Lower lobe of right lung (tissue), 2 donors: ENCODE measurements at places on chromosomes 7 and 10.

- H3K36me3 ChIP-seq = no peaks in the 10 kb centered on the region
- H3K27me3 ChIP-seq = no peaks in the 10 kb centered on the region
- no peak for DNase-seq
These were observed 53.0 kb downstream of the STEAP1B start for GRCh38 chr7:22447008-22447407.

- H3K27me3 ChIP-seq = no peaks in the 10 kb centered on the region
- H3K4me3 ChIP-seq = no peak overlapping the region
- H3K36me3 ChIP-seq = peaks cover 3% of the 10 kb centered on the region
- no peak overlapping the region for H3K27ac ChIP-seq
- no peak for DNase-seq
- H3K4me1 ChIP-seq = peaks cover 11% of the 10 kb centered on the region
These were observed 131.1 kb downstream of the CNNM2 start for GRCh38 chr10:103049237-103049636.

DNA sequence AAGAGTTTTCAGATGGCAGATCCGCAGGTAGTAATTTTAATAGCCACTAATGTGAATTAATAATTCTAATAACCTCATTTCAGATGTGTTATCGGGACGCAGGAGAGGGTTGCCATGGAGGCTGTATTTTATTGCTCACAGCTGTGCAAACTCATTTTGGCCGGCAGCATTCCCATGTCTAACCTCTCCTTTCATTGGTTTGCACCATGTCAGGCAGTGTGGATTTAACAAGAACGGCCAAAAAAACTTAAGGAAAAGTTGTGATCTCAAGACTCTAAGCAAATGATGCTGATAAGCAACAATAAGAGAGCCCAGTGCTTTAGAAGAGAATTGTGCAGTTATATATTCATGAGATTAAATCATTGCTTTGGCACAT, 88.7 kb upstream of the NRP1 start:
- DNase-seq = no peak
- no peaks in the 10 kb centered on the region for H3K4me1 ChIP-seq
- H3K27ac ChIP-seq = no peak overlapping the region

DNA sequence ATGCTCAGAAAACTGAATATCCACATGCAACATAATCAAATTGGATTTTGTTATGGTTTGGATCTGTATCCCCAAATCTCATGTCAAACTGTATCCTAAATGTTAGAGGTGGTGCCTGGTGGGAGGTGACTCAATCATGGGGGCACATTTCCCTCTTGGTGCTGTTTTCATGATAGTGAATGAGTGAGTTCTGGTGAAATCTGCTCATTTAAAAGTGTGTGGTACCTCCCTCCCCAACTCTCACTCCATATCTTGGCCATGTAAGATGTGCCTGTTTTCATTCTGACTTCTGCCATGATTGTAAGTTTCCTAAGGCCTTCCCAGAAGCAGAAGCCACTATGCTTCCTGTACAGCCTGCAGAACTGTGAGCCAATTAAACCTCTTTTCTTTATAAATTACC, 239.6 kb upstream of the KLF14 start:
- no peaks in the 10 kb centered on the region for H3K27me3 ChIP-seq
- no peak overlapping the region for H3K27ac ChIP-seq
- H3K4me1 ChIP-seq = peaks cover 18% of the 10 kb centered on the region
- no peak for DNase-seq
- H3K36me3 ChIP-seq = peaks cover 28% of the 10 kb centered on the region

DNA sequence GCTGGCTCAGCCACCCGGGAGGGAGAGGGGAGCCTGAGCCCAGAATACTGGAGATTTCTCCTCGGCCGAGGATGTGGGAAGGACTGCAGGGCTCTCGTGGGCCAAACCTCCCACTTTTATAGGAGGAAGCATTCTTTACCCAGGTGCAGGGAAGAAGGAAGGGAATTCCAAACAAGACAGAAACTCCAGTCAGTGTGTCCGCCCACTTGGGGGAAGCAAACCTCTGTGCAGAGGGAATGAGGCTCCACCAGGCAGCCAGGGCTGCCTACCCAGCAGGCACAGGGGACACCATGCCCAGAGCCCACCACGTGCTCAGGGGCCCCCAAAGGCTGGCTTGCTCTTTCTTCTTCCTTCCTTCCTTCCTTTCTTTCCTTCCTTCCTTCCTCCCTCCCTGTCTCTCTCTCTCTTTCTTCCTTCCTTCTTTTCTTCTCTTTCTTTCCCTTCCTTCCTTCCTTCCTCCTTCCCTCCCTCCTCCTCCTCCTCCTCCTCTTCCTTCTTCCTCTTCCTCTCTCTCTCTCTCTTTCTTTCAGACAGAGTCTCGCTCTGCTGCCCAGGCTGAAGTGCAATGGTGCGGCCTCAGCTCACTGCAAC, 15.4 kb upstream of the FZD9 start:
- H3K27ac ChIP-seq = no peak overlapping the region
- no peaks in the 10 kb centered on the region for H3K36me3 ChIP-seq
- H3K27me3 ChIP-seq = no peaks in the 10 kb centered on the region
- DNase-seq = no peak

- DNase-seq = no peak
- H3K27ac ChIP-seq = no peak overlapping the region
- H3K36me3 ChIP-seq = no peaks in the 10 kb centered on the region
- H3K4me1 ChIP-seq = peaks cover 7% of the 10 kb centered on the region
These were observed 214.9 kb downstream of the LRMDA start for GRCh38 chr10:75646218-75646915.

GRCh38 chr10:79435271-79436065, 10.0 kb downstream of the ZCCHC24 start:
- peak overlapping the region; percentile 0 for H3K4me3 ChIP-seq
- peak overlapping the region; percentile 64 for H3K27ac ChIP-seq
- peaks cover 39% of the 10 kb centered on the region for H3K36me3 ChIP-seq
- no peak for DNase-seq
- peaks cover 65% of the 10 kb centered on the region for H3K4me1 ChIP-seq

- no peak overlapping the region for H3K27ac ChIP-seq
- no peaks in the 10 kb centered on the region for H3K36me3 ChIP-seq
- no peak overlapping the region for H3K4me3 ChIP-seq
- DNase-seq = no peak
- H3K4me1 ChIP-seq = no peaks in the 10 kb centered on the region
These were observed 236.0 kb downstream of the SEMA3D start for GRCh38 chr7:84950836-84951235.

DNA sequence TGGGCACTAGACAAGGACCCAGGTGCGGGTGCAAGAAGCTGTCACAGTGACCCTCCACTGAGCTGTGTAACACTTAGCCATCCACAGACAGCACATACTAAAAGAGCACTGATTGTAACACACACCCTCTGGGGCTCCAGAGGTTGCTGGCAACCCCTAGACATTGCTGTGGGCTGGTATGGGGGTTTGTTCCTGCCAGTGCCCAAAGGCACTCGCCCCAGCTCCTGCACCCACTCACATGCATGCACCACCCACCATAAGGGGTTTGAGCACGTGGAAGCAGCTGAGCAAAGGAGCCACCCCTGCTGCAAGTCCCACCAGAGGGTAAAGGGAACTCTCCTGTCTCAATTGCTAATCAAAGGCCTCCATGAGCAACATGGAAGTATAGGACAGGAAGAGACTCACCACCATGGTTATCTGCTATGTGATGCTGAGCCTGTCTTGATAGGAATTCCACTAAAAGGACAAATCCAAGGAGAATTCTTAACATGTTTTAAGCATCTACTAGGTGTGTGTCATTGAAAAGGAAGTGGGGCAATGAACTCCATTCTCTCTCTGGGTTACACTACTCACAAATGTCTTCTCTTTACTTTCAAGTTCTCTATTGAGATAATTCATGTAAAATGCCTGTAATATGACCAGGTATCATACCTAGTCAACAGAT, 103.1 kb downstream of the GFRA1 start:
- no peak overlapping the region for H3K4me3 ChIP-seq
- DNase-seq = no peak
- no peaks in the 10 kb centered on the region for H3K36me3 ChIP-seq
- H3K4me1 ChIP-seq = no peaks in the 10 kb centered on the region
- H3K27me3 ChIP-seq = no peaks in the 10 kb centered on the region

DNA sequence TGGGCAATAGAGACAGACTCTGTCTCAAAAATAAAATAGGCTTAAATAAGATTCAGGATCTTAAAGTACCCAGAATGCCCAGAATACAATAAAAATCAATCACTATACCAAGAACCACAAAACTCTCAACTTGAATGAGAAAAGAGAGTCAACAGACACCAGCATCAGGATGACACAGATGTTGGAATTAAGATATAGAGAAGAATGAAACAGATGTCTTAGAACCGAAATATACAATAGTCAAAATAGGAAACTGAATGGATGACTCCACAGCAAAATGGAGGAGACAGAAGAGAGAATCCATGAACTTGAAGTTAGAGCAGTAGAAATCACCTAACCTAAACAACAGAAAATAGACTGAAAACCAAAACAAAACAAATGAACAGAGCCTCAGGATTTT, 29.6 kb downstream of the POR start:
- peak overlapping the region; percentile 77 for H3K27ac ChIP-seq
- H3K27me3 ChIP-seq = no peaks in the 10 kb centered on the region
- no peak overlapping the region for H3K4me3 ChIP-seq
- no peak for DNase-seq
- peaks cover 8% of the 10 kb centered on the region for H3K36me3 ChIP-seq

DNA sequence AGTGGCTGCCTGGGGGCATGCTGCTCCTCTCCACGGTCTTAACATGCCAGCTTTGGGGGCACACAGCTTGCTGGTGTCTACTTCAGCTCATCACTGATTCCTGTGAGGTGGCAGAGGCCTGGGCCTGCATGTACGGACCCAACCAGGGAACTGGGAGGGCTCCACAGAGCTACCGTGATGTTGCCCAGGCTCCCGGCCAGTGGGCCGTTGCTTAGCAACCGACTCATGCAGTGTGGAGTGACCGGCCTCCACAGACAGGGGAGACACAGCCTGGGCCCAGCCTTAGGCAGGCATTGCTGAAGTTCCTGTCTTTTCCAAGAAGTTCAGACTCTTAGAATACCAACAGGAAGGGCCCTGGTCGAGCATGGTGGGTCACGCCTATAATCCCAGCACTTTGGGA, 25.8 kb upstream of the SH2B2 start:
- no peak overlapping the region for H3K27ac ChIP-seq
- no peaks in the 10 kb centered on the region for H3K27me3 ChIP-seq
- H3K4me3 ChIP-seq = no peak overlapping the region
- H3K36me3 ChIP-seq = no peaks in the 10 kb centered on the region
- DNase-seq = no peak

GRCh38 chr10:2881720-2882620, 185.4 kb upstream of the PFKP start:
- H3K27ac ChIP-seq = no peak overlapping the region
- no peak overlapping the region for H3K4me3 ChIP-seq
- no peak for DNase-seq
- H3K27me3 ChIP-seq = peaks cover 3% of the 10 kb centered on the region
- no peaks in the 10 kb centered on the region for H3K36me3 ChIP-seq

GRCh38 chr10:1157615-1157933, 101.4 kb downstream of the WDR37 start:
- no peaks in the 10 kb centered on the region for H3K36me3 ChIP-seq
- H3K27me3 ChIP-seq = no peaks in the 10 kb centered on the region
- no peak overlapping the region for H3K4me3 ChIP-seq

- no peak overlapping the region for H3K4me3 ChIP-seq
- H3K4me1 ChIP-seq = no peaks in the 10 kb centered on the region
- no peaks in the 10 kb centered on the region for H3K27me3 ChIP-seq
- no peak overlapping the region for H3K27ac ChIP-seq
These were observed 104.7 kb downstream of the NPSR1 start for GRCh38 chr7:34762764-34763163.

GRCh38 chr10:86770412-86770960, 14.1 kb downstream of the BMPR1A start:
- no peak overlapping the region for H3K4me3 ChIP-seq
- DNase-seq = no peak
- H3K27me3 ChIP-seq = no peaks in the 10 kb centered on the region
